Stimulated activated CD8-positive, alpha-beta memory T cell treated with anti-CD3 and anti-CD28 coated beads, Interleukin-7, amount 100 ng/mL, for 1 hour (primary cell): ENCODE measurements at places on chromosomes 1 and 21.

DNA sequence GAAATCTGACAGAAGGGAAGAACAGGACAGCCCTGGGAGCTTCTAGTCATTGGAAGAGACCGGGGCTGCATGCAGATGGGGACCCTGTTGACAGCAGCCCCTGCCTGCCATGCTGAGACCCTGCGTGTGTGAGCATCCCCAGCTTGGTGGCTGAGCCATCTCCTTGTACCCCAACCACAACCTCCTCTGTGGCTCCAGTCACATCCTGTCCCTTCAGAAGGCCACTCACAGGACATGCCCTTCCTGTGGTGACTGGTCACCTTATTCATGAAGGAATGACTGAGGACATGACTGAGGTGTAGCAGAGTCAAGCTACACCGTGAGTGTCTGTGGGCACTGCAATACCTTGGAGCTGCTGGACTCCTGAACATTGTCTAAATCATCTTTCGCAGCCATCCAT is 141.8 kb upstream of the ERRFI1 start:
- DNase-seq, result no peak

GRCh38 chr1:153337980-153338853 is 10.4 kb downstream of the PGLYRP4 start:
- DNase-seq, result no peak

- no peak for DNase-seq
These were observed 62.0 kb upstream of the ABCG1 start for GRCh38 chr21:42156690-42157605.

GRCh38 chr1:87436534-87436933 is 107.9 kb downstream of the LMO4 start:
- no peak for DNase-seq

GRCh38 chr1:2985067-2985561 is 36.2 kb upstream of the ACTRT2 start:
- no peak for DNase-seq

DNA sequence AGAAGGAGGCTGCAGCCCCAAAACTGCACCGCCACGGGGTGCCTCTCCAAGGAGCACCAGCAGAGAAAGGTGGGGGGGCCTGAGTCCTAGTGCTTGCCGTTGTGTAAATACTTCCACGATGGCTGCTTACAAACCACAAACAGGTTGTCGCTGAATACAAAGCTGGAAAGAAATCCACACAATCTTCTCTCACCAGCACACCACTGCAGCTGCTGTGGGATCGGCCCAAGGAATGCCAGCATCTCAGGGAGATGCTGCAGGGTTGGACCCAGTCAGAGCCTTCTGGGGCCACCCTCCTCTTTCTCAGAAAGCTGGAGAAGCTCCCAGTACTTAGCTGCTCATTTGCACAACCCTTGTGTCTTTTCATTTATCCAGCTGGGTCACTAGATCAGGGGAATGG is 3.0 kb upstream of the S100A14 start:
- DNase-seq, result no peak

DNA sequence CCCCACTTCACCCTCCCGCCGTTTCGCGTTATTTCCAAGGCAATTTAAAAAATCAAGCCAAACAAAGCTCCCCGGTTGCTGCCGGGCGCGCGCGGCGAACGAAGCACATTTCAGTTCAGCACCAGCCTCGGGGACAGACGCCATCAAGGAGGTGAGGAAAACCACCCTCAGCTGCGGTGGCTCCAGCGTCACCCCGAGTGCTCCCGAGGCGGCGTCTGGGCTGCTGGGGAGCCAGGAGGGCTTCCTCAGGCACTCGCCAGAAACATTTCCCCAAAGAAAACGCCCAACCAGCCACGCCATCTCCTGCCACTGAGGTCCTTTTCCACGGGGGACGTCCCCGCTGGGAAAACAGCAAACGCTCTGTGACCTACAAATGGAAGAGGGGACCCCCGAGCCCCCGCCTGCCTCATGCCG is 623 bp downstream of the GNG4 start:
- DNase-seq, result peak; percentile 18

DNA sequence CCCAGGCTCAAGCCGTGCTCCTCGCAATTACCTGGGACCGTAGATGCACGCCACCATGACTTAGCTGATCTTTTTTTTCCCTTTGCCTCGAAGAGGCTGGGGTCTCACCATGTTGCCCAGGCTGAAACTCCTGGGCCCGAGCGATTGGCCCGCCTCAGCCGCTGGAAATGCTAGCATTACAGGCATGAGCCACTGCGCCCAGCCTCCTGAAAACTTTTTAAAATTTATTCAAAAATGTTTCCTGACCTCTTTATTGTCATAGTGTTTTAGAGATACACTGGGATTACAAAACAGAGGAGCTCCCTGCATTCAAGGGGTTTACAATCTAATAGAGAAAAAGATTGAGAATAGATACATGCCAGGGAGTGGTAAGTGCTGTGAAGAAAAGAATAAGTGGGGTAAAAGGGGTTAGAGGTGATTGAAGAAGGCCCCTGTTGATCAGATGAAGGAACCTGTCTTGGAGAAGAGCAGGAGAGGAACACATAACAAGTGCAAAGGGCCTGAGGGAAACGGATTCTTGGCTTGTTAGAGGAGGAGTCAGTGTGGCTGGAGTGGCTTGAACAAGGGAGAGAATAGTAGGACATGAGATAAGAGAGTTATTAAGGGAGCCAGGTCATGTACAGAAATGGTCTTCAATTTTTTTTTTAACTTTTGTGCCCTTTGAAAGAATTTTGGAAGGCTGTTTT is 1.7 kb upstream of the TRIM33 start:
- no peak for DNase-seq

DNA sequence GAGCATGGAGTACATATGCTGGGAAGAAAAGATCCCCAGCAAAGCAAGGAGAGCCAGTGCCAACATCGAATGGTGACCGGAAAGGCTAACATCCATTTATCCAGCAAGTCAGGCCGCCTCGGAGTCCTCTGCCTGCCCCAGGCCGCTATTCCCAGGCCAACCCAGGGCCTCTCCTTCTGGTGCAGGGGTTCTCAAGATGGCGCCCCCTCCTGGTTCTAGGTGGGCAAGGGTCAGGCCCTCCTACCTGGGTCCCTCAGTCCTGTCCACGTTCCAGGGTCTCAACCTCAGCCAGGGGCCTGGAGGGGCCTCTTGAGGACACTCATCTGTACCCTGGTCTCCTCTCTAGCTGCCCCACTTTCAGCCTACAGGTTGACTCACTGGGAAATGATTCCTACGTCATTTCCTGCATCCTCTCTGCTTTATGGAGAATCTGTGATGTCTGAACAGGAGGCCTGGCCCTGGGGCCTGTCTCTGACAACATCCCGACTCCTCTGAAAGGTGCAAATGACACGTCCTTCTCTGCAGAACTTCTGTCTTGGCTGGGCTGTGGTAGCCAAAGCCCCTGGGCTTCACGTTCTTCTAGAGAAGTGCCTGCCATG is 145.3 kb downstream of the PSMG1 start:
- DNase-seq, result no peak

- no peak for DNase-seq
These were observed 9.0 kb downstream of the BCAR3 start for GRCh38 chr1:93672477-93673162.

DNA sequence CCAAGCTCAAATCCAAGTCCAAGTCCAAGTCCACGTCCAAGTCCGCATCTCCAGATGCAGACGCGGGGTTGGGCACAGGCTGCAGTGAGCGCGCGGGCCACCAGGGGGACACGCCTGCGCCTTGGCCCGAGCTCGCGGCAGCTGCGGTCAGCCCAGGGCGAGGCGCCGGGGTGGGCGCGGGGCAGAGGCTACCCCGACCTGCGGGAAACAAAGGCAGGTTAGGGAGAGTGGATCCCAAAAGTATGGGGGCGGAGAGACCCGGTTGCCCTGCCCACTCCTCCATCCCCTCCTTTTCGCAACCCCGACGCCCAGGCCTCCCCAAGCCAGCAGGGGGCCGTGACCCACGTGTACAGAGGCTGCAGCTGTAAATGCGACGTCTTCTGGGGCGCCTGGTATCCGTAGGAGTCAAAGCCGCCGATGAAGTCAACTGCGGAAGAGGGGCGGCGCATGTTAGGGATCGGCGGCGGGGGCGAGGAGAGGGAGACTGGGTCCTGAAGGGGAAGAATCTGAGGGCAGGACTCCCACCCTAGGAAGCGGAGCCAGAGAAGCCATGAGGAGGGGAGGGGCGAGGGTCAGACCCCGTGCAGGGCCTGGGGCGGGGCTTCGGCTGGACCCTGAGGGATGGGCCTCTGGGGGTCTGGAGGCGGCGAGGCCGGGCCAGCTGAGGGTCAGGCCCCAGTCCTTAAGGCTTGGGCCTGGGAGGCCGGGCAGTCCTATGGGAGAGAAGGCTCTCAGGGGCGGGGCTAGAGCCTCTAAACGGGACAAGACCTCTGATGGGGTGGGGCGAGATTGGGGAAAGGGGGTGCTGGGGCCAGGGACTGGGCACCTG is 58.0 kb downstream of the NKAIN1 start:
- no peak for DNase-seq

DNA sequence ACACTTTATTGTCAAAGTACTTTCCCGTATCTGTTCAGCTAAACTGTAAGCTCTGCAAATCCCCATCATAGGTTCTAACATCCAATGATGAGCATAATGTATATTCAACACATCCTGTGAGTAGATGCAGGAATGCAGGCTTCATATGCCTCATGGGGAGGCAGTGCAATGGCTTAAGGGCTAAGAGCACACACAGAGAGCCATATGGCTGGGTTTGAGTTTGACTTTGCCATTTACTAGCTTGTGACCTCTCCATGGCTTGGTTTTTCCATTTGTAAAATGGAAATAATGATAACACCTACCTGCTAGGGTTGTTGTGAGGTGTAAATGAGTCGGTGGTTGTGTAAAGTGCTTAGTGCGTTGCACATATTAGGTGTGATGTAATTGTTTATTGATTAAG is 13.4 kb downstream of the RCSD1 start:
- no peak for DNase-seq

GRCh38 chr1:33320619-33321165 is at the start of gene A3GALT2:
TSS of gene A3GALT2 (minus strand) at chr1:33321098. CDS start at chr1:33321098, 0 bp downstream.
- no peak for DNase-seq

DNA sequence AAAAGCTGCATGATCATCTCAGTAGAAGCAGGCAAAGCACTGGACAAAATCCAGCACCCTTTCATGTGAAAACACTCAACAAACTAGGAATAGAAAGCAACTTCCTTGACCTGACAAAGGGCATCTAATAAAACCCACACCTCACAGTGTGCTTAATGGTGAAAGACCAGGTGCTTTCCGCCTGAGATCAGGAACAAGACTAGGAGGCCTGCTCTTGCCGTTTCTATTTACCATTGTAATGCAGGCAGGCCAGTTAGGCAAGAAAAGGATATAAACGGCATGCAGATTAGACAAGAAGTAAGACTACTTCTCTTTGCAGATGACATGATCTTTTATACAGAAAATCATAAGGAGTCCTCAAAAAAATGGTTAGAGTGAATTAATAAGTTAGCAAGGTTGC is 37.2 kb downstream of the SLC37A1 start:
- no peak for DNase-seq

DNA sequence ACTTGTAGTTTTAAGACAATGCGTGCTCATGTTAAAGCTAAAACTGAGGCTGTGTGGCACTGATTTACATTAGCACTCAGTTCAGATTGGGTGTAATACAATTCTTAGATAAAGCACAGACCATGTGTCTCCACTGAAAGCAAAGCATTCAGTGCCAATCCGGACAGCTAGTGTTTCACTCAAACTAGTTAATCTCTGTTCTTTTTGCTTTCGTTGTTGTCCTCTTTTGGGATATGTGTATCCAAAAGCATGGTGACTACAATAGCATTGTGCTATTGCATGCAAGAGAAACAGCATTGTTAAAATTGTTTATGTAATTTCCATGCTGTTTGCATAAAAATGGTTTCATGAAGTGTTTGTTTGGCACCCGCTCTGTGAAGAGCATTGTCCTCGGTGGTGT is 54.6 kb downstream of the F3 start:
- no peak for DNase-seq

- DNase-seq, result no peak
These were observed 166.5 kb downstream of the PGBD5 start for GRCh38 chr1:230259621-230260020.

GRCh38 chr1:181662606-181663005 is 179.3 kb downstream of the CACNA1E start:
- DNase-seq, result no peak

DNA sequence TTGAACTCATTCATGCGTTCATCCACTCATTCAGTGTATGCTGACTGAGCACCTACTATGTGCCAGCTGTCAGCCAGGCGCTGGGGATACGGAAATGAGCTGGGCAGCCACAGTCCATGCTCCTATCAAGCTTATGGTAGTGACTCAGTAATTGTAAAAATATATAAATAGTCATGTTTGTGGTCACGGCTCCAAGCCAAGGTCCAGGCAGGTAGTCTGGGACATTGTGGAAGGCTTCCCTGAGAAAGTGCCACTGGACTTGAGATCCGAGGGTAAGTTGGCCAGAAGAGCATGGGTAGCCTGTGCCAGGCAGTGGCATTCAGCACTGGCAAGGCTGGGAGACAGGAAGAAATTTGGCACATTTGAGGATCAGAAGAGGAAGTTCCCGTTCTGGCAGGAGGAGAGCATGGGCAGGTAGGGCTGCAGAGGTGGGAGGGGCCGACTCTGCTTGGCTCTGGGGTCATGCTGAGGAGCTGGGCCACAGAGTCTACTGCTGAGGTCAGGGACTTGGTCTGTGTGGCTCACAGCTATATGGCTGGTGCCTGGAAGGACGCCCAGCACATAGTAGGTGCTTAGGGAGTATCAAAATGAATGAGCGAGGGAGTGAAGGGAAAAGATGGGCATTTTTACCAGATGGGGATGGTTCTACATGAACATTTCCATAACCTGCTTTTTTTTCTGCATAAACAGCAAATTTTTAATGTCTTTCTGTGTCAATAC is 6.9 kb downstream of the PTPRF start:
- no peak for DNase-seq

DNA sequence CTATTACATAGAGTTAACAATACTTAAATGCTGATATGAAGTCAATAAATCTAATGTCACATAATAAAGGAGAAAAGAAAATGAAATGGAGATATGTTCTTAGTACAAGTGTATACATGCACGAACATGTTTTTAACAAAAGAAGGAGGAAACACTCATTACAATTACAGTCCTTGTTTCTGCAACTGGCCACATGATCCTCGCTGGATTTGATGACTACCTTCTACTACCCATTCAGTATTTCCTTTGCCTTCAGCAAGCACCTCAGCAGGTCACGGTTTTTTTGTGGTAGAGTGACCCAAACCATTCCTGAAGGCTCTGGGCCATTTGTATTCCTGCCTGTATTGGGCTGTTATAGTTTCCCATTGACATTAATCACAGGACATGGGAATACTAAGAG is 172.8 kb upstream of the CXADR start:
- DNase-seq, result no peak

GRCh38 chr1:31427322-31427721 is 14.3 kb downstream of the SERINC2 start:
- DNase-seq, result no peak
